ENCODE measurements at places on chromosomes 11 and 22. TPM values are rescaled to one million over a fixed set of nuclear protein-coding genes. Genes with fewer than 3 reads are reported as not detected.
A peak's percentile ranks its signal among the peaks of the same experiment; 100 is the strongest.

- no peak for DNase-seq
These were observed 5.7 kb upstream of the CHRM1 start for GRCh38 chr11:62926680-62927455.

GRCh38 chr11:25927411-25927953 lies 404.4 kb upstream of the ANO3 start:
- DNase-seq = no peak

- DNase-seq = no peak
These were observed 790 bp upstream of the TMEM41B start for GRCh38 chr11:9315078-9315688.

DNA sequence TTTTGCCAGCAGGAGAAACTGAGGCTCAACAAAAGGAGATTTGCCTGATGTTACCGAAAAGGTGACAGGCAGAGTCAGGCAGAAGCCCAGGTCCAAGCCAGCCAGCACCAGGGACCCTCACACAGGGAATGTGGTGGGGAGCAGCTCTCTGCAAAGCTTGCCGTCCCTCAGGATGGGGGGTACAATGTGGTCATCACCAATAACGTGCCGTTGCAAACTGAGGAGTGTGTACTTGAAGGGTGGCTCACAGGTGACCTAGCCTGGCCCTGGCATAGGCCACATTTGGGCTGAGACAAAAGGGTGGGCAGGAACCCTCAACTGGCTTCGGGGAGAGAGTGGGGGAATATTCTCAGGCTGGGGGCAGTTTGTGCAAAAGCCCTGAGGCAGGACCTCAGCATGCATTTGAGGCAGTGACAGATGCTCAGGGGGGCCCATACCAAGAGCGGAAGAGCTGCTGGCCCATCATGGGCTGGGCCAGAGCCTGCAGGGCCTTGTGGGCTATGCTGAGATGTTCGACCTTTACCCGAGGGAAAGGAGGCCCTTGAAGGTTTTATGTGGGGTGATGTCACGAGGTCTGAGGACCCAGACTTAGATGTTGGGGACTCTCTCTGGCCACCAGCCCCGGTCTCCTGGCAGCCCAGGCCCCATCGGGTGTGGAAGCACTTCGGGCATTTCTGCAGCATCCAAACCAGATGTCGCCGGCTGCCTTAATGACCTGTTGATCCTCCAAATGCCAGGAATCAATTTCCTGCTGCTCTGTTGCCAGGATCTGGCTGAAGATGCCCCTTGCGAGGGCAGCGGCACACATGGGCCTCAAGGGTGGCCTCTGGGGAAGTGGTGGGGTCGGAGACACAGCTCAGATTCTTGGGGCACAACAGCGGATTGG lies 57.4 kb upstream of the SHISAL1 start:
- DNase-seq = no peak

GRCh38 chr11:110392056-110392455 lies 37.7 kb upstream of the FDX1 start:
- DNase-seq = no peak

DNA sequence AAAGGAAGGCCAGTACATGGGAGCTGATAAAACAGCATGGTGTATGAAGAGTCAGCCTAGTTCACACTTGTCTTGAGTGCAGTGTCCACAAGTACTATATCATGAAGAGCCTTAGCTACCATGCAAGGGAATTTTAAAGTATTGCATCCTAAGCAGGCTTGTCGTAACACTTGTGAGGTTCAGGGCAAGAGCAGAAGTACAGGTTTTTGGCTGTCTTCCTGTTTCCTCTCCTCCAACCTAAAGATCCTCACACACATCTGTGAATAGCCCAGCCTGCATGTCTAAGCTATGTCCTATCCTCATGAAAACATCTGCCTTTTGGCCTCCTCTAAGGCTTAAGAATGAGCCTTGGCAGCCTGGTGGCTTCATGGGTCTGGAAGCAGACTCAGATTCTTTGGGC lies 34.6 kb upstream of the TMEM123 start:
- DNase-seq = no peak

- DNase-seq = peak; percentile 62
These were observed 582 bp downstream of the SREBF2 start for GRCh38 chr22:41833369-41834004.

DNA sequence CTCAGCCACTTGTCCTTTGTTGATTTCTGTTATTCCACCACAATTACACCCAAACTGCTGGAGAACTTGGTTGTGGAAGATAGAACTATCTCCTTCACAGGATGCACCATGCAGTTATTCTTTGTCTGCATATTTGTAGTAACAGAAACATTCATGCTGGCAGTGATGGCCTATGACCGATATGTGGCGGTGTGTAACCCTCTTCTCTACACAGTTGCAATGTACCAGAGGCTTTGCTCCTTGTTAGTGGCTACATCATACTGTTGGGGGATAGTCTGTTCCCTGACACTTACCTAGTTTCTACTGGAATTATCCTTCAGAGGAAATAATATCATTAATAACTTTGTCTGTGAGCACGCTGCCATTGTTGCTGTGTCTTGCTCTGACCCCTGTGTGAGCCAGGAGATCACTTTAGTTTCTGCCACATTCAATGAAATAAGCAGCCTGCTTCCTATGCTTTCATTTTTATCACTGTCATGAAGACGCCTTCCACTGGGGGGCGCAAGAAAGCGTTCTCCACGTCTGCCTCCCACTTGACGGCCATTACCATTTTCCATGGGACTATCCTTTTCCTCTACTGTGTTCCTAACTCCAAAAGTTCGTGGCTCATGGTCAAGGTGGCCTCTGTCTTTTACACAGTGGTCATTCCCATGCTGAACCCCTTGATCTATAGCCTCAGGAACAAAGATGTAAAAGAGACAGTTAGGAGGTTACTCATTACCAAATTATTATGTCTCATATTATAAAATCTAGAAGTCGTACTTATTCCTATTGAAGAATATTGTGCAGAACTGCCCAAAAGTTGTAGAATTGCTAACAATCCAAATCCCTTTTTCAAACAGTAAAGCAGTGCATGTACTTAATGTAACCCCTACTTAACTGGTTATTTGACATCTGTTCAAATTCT lies 53.2 kb downstream of the OR4C6 start:
- DNase-seq = no peak

GRCh38 chr11:24389575-24389974 lies 107.3 kb upstream of the LUZP2 start:
- DNase-seq = no peak

- no peak for DNase-seq
These were observed 4.0 kb downstream of the POGLUT3 start for GRCh38 chr11:108494182-108494581.

GRCh38 chr11:67642173-67643120 lies 2.9 kb upstream of the TBX10 start:
- no peak for DNase-seq

DNA sequence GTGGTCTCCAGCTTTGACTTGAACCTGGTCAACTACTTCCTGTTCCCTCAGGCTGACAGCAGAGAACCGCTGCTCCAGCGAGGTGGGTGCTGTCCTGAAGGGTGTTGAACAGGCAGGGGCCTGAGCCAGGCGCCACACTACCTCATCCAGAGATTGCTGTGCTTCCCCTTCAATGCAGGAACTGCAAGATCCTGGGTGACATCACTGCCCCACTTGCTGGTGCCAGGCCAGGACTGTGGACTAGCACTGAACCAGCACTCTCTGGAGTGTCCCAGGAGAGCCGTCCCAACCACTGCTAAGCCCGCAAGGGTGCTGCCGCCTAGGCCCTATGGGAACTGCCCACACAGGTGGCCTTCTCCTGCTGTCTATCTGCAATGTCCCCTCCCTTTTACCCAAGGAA lies 51.7 kb downstream of the GAB4 start:
- no peak for DNase-seq

DNA sequence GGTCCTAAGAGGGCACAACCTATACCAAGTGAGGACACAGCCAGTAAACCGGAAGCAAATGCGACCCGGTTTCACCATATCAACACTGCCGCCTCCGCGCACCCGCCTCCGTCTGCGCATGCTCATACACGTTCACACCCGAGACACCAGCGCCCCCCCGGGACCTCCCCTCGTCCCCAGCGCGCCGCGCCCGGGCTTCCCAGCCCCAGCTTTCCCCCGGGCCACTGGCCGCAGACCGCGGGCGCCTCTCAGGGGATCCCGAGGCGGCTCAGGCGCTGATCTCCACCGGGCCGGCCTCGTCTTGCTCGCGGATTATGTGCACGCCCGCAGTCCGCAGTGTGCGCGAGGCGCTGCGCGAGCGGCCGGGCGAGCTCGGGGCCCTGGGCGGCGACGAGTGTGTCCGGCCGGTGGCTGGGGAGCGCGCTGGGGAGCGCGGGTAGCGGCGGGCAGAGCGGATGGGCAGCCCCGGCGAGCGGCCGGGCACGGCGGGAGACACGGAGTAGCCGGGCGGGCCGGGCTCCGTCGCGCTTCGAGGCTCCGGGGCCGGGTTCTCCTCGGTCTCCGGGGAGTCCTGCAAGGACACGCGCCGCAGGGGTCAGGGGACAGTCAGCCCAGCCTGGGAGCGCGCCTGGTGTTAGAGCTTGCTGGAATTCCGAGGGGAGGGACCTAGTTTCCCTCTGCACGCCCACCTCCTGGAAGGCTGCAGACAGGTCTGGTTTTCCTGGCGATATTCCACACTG lies 2.0 kb downstream of the HEPN1 start:
- DNase-seq = peak; percentile 75

GRCh38 chr11:125329786-125330185 lies 165.2 kb downstream of the PKNOX2 start:
- DNase-seq = no peak

- peak; percentile 62 for DNase-seq
These were observed at the start of gene GRAMD4 for GRCh38 chr22:46619830-46620501. TSS of gene GRAMD4 (plus strand) at chr22:46620386. CDS start at chr22:46626800, 6,414 bp downstream.

- peak; percentile 50 for DNase-seq
These were observed 96.3 kb downstream of the SWAP70 start for GRCh38 chr11:9760193-9760575.

DNA sequence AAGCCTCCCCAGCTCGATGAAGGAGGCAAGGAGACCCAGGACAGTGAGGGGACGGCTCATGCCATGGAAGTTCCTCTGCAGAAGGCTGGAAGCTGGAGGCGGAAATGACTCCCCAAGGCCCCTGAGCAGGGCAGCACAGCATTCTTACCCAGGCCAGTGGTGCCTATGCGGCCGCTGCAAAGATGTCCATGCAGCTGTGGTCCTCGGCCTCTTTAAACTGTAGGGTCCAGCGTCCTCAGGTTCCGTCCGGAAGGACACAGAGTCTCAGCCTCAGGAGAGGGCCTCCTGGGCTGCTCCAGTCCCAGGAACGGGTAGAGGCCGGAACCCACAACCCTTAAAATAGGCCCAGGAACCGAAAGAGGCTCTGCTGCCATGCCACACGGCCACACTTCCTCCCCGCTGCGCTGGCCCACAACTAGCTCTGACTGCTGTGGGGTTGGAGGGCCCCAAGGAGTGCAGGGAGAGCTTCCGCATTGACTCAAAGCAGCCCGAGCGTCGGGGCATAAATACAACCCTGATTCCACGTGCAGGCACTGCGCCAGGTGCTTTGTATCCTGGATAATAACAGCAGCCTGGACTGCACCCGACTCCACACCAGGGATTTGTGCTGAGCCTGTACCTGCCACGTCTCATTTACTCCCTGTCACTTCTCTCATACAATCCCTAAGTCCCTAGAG lies 5.5 kb downstream of the KIAA0930 start:
- no peak for DNase-seq

DNA sequence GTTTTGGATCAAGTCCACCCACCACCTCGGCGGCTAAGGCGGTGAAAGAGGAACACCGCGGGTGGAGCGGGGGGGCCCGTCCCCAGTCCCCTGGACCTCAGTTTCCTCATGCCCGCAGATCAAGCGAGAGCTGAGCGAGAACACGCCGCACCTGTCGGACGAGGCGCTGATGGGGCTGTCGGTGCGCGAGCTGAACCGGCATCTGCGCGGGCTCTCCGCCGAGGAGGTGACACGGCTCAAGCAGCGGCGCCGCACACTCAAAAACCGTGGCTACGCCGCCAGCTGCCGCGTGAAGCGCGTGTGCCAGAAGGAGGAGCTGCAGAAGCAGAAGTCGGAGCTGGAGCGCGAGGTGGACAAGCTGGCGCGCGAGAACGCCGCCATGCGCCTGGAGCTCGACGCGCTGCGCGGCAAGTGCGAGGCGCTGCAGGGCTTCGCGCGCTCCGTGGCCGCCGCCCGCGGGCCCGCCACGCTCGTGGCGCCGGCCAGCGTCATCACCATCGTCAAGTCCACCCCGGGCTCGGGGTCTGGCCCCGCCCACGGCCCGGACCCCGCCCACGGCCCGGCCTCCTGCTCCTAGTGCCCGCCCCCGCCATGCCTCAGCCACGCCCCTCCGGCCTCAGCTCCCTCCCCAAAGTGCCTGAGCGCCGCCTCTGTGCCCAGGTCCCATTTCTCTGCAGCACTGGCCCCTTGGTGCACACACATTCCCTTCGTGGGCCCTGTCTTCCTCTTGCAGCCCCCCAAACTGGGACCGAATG lies 12.7 kb downstream of the MAFF start:
- peak; percentile 82 for DNase-seq

DNA sequence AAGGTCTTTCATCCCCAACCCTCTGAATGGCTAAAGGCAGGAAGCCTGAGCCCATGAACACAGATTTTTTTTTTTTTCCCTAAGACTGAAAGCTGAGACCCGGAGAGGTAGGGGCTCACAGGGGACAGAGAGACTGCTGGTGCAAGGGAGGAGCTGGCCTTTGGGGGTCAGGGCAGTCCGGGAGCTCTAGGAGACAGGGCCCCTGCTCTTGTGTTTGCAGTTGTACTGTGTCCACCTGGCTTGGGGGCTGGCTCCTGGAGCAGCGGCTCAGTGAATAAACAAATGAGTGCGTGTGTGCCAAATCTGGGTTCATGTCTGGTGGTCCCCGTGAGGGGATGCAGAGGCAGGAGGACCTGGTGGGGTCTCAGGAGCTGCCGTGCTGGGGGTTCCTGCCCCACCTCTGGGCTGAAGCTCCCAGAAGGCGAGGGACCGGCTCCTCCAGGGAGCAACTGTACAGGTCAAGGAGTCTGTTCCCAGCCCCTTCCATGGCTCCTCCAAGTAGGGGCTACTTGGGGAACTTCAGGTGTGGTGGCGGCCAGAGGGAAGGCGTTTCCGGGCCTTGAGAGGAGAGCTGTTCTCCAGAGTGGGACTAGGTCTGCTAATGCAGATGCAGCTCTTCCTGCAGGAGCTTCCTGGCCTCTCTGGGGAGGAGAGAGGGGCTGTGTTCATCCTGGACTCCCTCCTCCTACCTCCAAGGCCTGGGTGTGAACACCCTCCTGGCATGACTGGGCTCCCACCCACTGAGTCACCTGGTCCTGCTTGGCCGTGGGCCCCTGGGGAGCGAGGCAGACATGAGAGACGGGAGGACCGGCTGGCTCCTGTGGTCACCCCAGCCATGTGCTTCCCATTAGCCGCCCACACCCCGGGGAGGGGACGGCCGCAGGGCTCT lies 57.6 kb downstream of the FBXO7 start:
- peak; percentile 39 for DNase-seq

- no peak for DNase-seq
These were observed 48.3 kb downstream of the RRAS2 start for GRCh38 chr11:14310679-14311078.

- DNase-seq = no peak
These were observed 5.1 kb downstream of the TCF20 start for GRCh38 chr22:42265321-42265720.

The FAM111B gene
- 2.9 TPM for total RNA-seq

The CYP2D6 gene
- total RNA-seq = 2.0 TPM

The GDPD4 gene
- total RNA-seq = not detected

The APOBEC3B gene
- not detected for total RNA-seq

The SMC1B gene
- not detected for total RNA-seq

The MPPED1 gene
- total RNA-seq = 526 TPM

The OR4D9 gene
- not detected for total RNA-seq

The TRAF6 gene
- total RNA-seq = 13.0 TPM

The KRTAP5-10 gene
- not detected for total RNA-seq

The ACTN3 gene
- not detected for total RNA-seq

The MRGPRF gene
- 1.2 TPM for total RNA-seq

The KIRREL3 gene
- total RNA-seq = 26.5 TPM

The RFPL1 gene
- total RNA-seq = under 0.01 TPM

The ADM2 gene
- not detected for total RNA-seq

The NCF4 gene
- 2.0 TPM for total RNA-seq

The NUDT8 gene
- 1.2 TPM for total RNA-seq

The TTC9C gene
- total RNA-seq = 26.9 TPM

Measured in frontal cortex (tissue), 4 donors.